NCI-H2107 (cell line): ENCODE measurements at places on chromosomes 2 and 18.

DNA sequence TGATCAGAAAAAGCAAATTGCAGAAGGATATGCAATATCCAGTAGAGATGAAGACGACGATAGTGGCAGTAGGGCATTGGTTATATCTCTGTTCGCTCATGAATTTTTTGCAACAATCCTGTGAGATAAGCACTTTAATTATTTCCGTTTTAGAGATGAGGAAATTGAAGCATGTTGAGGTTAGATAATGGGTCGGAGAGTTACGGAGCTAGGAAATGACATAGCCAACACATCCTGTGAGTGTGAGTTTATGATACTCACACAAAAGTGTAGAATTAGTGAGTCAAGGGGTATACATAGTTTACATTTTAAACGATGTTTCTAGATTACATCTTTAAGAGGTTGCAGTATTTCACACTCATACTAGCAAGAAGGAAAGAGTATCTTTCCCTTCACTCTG, 123.1 kb upstream of the ARL4C start:
- no peak for DNase-seq

DNA sequence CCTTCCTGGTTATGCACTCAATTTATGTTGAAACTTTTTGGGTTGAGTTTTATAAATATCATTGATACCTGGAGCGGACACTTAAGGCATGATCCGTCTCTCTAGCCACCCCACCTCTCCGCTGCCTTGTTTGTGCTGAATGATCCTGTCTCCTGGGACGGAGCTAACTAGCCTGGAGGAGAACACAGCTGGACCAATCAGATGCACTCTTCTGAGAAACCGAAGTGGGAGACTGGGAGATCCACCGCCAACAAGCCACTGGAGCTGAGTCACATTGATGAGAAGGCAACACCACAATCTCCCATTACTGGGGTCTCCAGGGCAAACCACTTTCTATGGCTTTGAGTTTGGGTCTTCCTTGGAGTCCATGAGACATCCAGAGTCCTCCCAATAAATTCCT, 29.3 kb downstream of the CYP26B1 start:
- DNase-seq: no peak

GRCh38 chr2:215931256-215931903, 82.0 kb downstream of the MREG start:
- DNase-seq: peak; percentile 64

GRCh38 chr2:224086226-224086914, 47.3 kb upstream of the SERPINE2 start:
- DNase-seq: no peak

- no peak for DNase-seq
Observed at GRCh38 chr2:177245010-177245422, 19.5 kb downstream of the NFE2L2 start.

- DNase-seq: no peak
Observed at GRCh38 chr2:186991766-186992417, 142.9 kb upstream of the ZSWIM2 start.

- no peak for DNase-seq
Observed at GRCh38 chr2:110744429-110744828, 12.1 kb downstream of the ACOXL start.

DNA sequence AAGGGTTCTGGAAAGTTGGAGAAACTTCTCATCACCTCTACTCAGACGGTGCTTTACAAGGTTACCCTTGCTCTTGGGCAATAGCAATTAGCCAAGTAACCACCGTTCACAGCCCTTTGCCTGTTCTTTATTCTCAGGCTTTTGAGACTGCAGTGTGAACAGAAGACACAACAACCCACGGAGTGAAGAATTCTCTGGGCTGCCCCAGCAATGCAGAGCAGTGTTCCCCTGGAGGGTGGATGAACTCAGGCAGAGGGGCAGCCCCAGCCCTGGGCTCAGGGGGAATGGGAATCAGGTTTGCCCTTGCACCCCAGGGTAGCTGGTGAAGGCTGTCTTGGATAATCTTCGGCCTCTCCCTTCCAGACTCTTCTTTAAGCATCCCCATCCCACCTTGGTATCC, 69.1 kb downstream of the MCFD2 start:
- DNase-seq: no peak

- no peak for DNase-seq
Observed at GRCh38 chr18:44897816-44898215, 217.1 kb downstream of the SETBP1 start.

DNA sequence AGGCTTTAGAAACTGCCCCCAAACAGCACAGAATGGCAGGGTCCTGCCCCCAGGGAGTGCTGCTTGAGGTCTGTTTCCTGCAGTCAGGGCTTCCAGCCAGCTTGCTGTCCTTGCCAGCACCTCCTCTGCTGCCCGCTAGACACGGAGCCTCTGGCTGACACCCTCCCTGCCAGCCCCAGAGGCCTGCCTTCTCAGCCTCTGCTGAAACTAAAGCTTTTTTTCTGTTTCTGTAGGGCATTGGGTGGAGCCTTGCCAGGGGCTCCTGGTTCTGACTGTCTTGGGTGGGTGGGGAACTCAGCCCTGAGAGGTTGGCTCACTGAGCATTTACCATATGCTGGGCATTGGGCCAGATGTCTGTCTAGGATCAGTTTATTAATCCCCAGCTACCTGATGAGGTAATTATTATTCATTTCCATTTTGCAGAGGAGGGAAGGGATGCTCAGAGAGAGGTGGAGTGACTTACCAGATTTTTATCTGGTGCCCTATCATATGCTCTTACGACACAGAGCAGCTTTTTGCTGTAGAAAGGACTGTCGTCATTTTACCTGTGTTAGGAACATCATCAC, 35.4 kb downstream of the INPP4A start:
- no peak for DNase-seq

GRCh38 chr2:33313039-33313438, 163.4 kb upstream of the RASGRP3 start:
- no peak for DNase-seq

DNA sequence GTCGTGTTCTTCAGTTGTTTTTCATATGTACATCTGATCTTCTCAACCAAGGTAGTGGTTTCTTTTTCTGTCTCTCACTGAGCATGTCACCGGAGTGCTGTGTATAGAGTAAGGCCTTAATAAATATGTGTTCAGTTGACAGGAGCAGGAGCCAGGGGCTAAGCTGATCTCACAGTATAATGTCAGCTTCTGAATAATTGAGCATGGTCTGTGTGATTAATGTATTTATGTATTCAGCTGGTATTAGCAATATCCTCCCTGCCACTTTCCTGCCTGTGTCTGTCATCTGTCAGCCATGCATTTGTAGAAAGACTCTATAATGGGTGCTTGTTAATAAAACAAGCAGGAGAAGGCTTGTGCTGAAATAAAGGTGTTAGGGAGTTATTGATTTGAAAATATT, 198.9 kb downstream of the ADCYAP1 start:
- no peak for DNase-seq

DNA sequence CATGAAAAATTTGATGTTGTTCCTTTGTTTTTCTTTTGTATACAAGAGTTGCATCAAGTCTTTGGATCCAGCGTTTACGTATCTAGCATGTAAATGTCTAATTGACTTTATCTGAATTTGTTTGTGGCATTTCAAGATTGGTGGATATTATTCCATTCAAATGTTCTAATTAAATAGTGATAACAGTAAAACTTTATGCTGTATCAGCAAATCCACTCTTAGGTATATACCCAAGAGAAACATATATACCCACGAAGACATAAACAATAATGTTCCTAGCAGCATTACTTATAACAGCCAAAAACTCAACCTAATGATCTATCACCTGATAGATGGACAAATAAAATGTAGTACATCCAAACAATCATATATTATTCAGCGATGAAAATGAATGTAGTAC, 579.4 kb upstream of the LRATD1 start:
- no peak for DNase-seq

- DNase-seq: no peak
Observed at GRCh38 chr2:67719351-67719750, 322.2 kb downstream of the ETAA1 start.

DNA sequence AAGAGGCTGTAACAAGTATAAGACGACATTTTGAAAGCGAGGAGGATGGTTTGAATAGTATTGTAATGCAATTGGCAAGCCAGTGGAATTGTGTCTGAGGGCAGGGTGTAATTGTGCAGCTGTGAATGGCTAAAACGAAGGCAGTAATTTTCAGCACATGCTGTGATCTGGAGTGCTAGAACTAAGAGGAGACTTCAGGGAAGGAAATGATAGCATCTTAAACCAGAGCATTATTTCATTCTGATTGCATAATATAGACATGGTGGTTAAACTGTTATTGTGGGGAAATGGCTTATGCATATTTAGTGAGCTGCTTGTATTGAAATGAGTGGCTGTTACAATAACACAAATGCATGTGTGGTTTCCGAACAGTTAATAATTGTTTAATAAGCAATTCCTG, 36.3 kb downstream of the THSD7B start:
- no peak for DNase-seq

DNA sequence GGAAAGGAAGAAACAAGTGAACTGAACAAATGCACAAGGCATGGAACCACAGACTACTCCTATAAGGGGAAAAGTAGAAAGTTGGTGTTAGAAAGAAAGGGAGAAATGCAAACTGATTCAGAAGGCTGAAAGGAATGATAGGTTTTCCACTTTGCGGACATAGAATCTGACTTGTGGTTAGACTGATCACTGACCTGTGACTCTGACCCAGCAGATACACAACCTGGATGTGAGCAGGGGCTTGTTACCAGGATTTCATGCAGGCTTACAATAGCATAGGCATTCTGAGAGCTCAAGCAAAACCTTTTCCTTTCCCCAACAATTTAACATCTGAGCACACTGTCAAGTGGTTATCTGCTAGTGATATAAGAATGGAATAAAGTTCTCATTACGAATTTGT, 237.0 kb upstream of the CDH20 start:
- no peak for DNase-seq

DNA sequence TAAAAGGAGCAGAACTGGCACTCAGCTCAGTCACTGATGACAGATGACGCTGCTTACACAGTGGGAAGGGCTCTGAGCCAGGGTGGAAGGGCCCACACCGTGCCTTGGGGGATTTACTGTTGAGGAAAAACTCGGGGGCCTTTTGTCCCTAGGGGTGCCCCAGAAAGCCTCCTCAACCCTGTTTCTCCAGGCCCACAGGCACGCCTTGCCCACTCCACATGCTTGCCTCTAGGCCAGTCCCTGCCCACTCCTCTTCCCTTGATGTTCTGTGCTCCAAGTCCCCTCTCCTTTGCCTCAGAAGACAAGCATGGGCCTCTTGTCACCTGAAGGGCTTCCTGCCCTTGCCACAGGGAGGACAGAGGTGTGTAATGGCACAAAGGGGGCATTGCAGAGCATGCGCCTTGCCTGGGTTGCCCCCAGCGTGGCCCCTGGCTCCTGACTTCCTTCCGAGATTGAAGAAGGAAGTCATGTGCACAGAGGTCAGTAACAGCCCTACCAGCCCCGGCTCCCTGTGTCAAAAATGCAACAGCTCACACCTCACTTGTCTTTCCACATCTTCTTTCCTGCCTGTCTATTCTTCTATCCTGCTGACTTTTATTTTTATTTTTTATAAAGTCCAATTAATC, 65.1 kb downstream of the LIPG start:
- no peak for DNase-seq

GRCh38 chr18:60377778-60378469, 5.3 kb upstream of the MC4R start:
- no peak for DNase-seq
